ENCODE measurements at places on chromosomes 2 and 18.

- peaks cover 14% of the 10 kb centered on the region for H3K36me3 ChIP-seq
- no peak for DNase-seq
- no peaks in the 10 kb centered on the region for H3K4me1 ChIP-seq
- H3K4me3 ChIP-seq, result no peak overlapping the region
Measured at GRCh38 chr2:241751152-241751551, 16.7 kb downstream of the D2HGDH start.

- H3K27me3 ChIP-seq, result no peaks in the 10 kb centered on the region
- DNase-seq, result no peak
- no peak overlapping the region for H3K27ac ChIP-seq
- H3K4me3 ChIP-seq, result no peak overlapping the region
Measured at GRCh38 chr2:21175895-21176646, 52.3 kb downstream of the TDRD15 start.

GRCh38 chr2:151851761-151852160 lies 23.5 kb upstream of the ARL5A start:
- no peaks in the 10 kb centered on the region for H3K4me1 ChIP-seq
- H3K4me3 ChIP-seq, result no peak overlapping the region
- H3K27me3 ChIP-seq, result peaks cover 8% of the 10 kb centered on the region
- no peak overlapping the region for H3K27ac ChIP-seq

DNA sequence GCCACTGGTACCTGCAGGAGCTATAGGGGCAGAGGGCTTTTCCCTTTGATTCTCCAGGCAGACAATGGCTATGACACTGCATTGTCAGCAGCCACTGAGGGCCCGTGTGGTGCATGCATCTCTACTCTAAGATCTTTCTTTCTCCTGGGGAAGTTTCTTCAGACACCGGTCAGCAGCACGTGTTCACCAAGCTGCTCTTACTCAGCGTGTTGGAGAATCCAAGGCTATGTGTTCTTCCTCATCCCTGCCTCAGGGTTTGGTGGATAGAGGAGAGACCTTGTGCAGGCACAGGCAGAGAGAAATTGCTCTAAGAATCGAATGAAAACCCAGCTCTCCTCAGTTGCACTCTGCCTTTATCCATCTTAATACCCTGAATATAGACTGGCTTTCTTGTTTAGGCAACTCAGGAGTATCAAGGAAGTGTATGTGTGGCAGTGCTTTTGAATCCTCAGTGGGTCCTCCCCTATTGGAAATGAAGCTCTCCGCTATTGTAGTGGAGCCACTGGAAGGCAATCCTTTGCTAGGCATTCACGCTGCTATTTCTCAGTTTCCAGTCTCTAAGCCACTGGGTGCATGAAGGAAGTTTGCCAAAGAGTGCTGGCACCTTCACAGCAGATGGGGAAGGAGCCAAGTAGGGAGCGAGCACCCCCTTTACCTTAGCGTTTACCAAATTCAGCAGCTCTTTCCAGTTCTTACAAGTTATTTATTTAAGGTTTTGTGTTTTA lies 86.9 kb upstream of the EML6 start:
- H3K27me3 ChIP-seq, result no peaks in the 10 kb centered on the region
- H3K4me1 ChIP-seq, result peaks cover 29% of the 10 kb centered on the region
- no peak for DNase-seq

DNA sequence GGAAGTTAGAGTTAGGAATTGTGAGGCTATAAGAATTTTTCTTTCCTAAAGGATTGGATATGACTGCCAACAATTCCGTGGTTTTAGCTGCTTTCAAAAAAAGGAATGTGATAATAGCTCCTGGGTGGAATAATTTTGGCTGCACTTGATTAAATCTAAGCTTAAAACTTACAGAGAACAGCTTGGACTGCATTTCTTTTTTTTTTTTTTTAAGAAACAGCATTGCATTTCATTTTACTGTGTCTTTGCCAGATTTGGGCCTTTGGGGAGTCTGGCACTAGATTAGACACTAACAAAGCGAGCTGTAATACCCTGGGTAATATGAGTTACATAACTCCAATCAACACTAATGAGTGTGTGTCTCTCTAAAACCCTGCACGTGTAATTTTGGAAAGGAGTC lies 37.8 kb upstream of the ZNF397 start:
- no peak for DNase-seq
- no peak overlapping the region for H3K4me3 ChIP-seq
- H3K4me1 ChIP-seq, result no peaks in the 10 kb centered on the region
- no peaks in the 10 kb centered on the region for H3K36me3 ChIP-seq
